NCI-H226 (cell line): ENCODE measurements at places on chromosomes 11 and 22.

GRCh38 chr11:62976109-62976508 is 8.7 kb downstream of the SLC22A6 start:
- DNase-seq: no peak

- no peak for DNase-seq
These were observed 6.6 kb upstream of the KCTD17 start for GRCh38 chr22:37044634-37045625.

DNA sequence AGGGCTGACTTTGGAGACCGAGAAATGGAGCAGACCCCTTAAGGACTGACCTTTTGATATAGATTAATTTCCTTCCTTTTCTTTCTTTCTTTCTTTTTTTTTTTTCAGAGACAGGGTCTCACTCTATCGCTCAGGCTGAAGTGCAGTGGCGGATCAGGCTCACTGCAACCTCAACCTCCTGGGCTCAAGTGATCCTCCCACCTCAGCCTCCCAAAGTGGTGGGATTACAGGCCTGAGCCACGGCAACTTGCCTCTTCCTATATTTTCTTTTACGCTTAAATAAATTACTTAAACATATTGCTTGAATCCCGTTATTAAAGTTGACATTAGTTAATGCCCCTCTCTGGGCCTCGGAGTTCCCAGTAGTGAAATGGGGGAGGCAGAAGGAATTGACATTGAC is 350 bp upstream of the KCTD14 start:
- no peak for DNase-seq

DNA sequence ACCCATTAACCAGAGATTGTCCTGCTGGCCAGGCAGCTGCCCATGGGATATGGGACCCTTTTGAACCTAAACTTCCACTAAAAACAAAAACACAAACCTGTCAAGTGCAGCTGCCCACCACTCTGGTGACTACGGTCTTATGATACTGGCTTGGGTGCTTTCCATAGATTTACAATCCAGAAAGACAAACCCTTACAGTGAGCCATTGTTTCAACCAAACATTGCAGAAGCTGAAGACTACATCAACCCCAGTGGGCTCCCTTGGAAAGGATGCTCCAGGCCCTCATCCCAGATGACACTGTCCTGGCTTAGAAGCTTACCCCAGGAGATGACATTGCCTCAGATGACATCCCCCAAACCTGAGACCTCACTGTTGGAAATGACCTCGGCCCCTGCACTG is 56.9 kb upstream of the WNT11 start:
- no peak for DNase-seq

DNA sequence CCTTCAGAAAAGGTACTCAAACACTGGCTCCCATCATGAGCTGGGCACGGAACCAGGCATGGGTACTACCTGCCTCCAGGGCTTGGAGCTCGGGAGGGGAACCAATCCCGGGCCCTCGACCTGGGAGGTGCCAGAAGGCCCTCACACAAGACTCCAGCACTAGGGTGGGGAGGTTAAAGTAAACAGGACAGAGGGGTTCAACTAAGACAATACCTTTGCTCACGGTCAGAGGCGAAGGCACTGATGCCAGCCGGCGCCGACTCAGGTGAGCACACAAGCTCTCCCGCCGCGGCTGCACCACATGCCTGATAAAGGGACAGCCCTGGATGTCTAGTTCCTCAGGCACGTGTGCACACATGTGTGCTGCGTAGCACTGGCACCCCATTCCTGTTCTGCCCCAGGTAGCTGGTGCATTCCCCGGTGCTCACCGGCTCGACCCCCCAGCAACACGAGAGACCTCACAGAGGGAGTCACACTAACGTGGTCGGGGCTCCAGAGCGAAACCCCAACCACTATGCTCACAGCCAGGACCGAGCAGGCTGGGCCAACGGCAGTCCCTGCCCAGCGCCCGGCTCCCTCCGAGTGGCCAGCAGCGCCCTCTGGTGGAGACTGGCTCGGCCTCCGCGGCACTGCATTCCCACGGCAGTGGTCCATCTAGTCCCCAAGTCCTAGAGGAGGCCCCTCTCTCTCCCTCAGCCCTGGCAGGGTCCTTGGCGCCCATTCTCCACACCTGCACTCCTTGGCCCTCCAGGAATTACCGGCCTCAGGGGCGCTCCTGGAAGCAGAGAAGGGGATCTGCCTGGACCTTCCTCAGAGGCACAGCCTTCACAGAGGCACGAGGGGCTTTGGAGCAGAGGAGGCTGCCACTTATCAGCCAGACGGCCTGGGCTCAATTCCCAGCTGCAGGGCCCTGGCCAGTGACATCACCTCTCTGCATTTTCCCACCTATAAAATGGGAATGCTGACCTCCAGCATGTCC is 28.8 kb upstream of the MOB2 start:
- DNase-seq: peak; percentile 28

- DNase-seq: no peak
These were observed 162.8 kb downstream of the ST3GAL4 start for GRCh38 chr11:126518071-126518971.

DNA sequence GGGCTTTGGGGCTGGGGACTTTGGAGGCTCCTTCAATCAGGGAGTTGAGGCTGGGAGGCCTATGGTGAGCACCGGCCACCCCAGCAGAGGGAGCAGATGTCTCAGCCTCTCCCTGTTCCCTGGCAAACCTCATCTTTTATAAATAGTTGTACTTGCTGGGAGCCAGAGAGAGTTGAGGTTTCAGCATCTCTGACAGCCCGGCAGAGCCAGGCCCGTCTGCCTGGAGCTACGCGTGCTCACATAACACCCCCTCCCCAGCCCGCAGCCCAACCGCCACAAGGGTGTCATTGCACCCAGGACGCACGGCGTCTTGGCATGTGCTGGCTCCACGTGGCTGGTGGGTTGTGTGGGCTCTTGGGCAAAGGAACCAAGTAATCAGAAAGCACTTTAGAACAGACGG is 127.1 kb downstream of the CHST1 start:
- DNase-seq: no peak

DNA sequence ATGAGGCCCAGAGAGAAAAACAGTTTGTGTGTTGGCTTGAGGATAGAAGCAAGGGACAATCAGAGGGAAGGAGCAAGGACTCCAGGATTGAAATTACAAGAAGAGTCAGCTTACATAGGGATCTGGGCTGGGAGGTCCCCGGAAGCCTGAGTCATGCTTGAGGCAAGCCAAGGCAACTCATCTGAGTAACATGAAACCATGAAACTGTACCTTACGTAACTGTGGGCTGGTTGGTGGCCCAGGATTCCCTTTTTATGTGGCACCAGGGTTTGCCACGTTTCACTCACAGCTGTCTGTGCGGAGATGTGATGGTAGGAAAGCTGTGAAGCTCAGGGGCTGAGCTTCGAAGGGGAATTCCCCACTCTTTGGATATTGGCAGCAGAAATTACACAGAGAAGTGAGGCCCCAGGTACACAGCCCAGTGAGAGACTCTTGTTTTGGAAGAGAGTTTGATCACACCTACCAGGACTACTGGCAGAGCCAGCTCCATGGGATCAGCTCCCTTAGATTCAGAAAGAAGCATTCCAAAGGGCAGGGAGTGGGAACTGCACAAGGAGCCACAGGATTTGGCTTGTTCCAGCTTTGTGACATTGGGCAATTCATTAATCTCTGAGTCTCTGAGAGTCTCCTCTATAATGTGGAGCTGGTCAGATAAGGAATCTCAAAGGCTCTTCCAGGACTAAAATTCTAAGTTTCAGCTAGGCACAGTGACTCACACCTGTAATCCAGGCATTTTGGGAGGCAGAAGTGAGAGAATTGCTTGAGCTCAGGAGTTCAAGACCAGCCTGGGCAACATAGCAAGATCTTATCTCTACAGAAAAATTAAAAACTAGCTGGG is 7.8 kb downstream of the SLC5A1 start:
- peak; percentile 66 for DNase-seq

DNA sequence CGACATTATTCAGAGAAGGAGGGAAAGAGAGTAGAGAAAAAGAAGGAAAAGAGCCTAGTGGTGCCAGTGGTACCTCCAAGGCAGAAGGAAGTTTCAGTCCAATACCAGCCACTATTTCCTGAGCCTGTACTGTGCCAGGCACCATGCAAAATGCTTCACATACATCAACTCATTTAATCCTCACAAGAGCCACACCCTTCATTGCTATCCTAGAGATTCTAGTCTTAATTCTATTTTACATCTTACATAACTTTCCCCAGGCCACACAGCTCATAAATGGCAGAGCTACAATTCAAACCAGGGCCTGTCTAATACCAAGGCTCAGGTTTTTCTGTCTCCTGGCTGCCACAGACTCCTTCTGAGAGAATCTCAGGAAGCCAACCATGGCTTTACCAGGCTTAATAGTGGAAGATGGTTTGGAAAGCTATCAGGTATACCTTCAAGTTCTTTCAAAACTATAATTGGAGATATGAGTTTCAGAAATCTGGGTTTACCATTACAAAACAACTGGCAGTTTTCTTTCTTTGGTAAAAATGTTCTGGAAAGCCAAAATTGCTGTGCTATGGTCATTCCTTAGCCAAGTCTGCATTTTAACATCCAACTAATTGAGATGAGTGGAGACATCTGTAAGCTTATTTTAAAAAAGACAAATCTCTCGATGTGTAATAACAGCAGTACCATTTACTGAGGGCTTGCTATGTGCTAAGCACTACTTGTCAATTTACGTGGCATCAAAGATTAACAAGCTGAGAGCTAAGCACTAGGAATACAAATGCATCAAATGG is 225.1 kb upstream of the PITPNB start:
- DNase-seq: no peak

DNA sequence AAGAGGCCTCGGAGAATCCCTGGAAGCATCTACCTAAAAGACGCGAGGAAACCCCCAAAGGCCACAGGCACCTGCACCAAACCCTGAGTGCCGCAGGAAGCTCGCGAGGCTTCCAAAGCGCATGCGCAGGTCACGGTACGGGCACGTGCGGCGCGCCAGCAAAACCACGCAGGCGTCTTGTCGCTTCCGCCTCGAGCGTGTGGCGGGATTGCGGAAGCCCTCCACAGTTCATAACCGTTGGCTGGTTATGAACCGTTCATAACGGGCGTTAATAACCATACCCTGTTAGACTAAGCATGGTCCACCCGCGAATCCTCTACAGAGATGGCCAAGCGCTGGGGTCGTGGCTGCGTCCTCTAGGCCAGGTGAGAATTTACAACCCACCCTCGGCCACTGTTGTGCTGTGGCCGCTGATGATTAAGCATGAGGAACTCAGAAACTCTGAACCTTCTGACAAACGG is 46.4 kb downstream of the MORC2 start:
- DNase-seq: no peak

GRCh38 chr22:39967103-39967829 is 7.1 kb downstream of the TMA7B start:
- peak; percentile 8 for DNase-seq
